Gastrocnemius medialis (tissue), 4 donors: ENCODE measurements at places on chromosomes 12 and 14.

- peak; percentile 97 for DNase-seq
These were observed at the start of gene NGDN for GRCh38 chr14:23469127-23469905. NGDN (plus strand) TSS chr14:23469703; CDS start chr14:23469716, 13 bp downstream.

DNA sequence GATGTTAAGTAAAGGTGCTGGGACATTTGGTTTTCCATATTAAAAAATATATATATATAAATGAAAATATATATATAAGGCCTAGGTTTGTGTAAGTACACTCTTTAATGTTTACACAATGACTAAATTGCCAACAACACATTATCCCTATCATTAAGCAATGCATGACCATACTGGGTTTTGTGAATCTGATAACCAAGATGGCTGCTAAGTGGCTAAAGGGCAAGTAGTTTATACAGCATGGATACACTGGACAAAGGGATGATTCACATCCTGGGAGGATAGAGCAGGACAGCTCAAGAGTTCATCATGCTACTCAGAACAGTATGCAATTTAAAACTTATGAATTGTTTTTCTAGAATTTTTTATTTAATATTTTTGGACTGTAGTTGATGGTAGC, 89.3 kb downstream of the FIGNL2 start:
- DNase-seq, result no peak

DNA sequence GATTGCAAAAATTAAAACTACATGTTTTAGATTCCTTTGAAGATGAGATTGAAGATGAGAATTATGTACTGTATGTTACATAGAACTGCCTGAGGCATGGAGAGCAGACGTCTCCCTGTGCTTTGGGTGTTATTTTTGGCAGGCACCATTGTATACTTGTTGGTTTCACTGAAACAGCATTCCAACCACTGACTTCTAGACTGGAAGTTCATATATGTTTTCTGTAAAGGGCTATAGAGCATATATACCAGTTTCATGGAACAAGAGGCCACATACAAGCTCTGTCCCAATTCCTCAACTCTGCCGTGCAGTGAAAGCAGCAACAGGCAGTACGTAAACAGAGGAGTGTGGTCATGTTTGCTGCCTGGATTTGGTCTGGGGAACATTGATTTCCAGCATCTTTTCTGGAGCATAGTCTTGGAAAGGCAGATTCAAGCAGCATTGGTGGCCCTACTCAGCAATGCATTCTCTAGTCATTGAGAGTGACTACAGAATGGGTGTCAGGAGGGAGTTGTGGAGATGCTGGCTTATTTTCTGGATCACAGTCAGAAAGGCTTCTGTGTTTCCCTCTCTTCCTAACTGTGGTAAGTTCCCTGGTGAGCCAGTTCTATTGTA, 57.6 kb upstream of the CNTN1 start:
- no peak for DNase-seq

- no peak for DNase-seq
These were observed 74.4 kb downstream of the MGST1 start for GRCh38 chr12:16421806-16422205.

DNA sequence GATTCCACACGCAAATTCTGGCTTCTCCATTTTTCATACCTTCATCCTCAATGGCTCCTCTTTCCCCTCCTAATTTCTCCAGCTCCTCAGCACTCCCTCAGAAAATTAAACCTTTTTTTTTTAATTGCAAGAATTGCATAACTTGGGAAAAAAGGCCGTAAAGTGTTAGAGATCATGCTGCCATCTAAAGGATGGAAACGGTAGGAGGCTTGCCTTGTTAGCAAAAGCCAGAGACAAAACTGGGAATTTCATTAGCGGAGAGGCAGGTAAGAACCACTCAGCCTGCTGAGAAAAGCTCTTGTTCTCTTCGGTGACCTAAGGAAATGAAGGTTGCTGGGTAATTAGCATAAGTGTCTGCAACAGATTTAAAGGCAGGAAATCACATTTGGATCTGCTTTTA, 204.3 kb downstream of the AEBP2 start:
- DNase-seq, result no peak

- no peak for DNase-seq
These were observed 67.2 kb downstream of the GNS start for GRCh38 chr12:64691795-64692583.

- no peak for DNase-seq
These were observed 82.4 kb downstream of the SCAF11 start for GRCh38 chr12:45907955-45908354.
